ENCODE measurements at places on chromosomes 12 and 14.

DNA sequence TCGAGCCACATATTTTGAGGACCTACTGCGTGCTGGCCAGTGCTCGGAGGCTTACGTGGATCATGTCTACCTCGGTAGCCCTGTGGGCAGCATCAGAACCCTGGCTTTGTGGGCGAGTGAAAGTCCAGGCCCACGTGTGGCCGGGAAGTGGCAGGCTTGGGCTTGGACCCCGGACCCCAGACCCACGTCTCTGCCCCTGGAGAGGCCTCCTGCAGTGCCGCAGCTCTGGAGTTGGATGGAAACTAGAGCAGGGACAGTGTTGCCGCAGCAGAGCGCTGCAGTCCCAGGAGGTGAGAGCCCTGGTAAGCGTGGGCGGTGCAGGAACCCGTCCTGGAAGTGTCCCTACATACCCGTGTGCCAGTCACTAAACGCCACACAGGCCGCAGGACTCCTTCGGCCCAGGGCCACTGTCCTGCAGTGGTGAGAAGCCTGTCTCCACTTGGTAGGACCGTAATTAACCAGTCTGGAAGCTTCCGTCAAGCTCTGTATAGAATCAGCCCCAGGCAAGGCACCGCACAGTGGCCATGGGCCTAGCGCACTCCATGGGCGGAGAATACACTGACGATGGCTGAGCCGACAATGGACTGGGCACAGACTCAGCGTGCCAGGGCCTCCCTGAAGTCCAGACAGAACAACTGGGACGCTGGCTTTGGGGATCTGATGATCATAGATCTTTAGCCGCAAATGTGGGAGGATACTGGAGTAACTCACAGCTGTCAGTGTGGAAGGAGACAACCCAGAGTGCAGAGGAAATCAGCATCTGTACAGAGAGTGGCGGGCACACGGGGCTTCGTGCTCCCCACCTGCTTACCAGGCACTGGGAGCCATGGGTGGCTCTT lies 219.5 kb downstream of the KIF26A start:
- DNase-seq: no peak

DNA sequence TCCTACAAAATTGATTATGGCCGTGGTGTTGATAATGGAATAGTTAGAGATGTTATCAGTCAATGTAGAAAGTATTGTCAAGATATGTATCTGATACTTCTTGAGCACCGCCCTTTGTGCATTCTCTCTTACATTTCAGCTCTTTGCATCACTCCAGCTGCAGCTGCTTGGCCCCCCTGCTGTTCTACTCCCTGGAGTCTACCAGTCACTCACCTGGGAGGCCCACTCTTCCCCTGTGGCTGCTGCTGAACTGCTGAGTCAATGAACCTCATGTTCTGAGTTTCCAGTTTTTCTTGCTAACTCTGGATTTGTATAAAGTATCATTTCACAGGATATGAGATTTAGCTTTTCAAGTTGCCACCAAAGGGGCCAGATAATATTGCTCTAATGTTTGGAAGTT lies 312.8 kb upstream of the SLC16A7 start:
- DNase-seq: no peak

GRCh38 chr12:116703214-116703795 lies 34.6 kb downstream of the SPRING1 start:
- peak; percentile 47 for DNase-seq

DNA sequence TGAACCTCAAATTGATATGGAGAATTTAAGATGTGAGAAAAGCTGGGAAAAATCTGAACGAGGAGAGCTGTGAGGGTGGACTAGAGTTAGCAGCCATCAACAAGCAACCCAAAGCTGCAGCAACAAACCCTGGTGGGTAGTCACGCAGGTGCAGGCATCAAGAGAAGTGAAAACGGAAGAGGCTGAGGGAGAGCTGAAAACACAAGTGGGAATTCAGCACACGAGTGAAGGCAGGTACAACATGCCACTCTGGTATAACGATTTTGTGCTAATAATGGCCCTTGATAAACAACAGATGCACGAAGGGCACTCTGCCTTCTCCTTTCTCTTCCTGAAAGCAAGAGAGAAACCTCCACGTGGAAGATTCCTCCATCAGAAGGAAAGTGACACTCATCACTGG lies 11.5 kb downstream of the TCL1B start:
- DNase-seq: no peak

- no peak for DNase-seq
These were observed 8.3 kb upstream of the MYL2 start for GRCh38 chr12:110928700-110929099.

GRCh38 chr14:45149602-45150001 lies 13.9 kb downstream of the FANCM start:
- DNase-seq: no peak

- DNase-seq: no peak
These were observed 15.5 kb upstream of the FKBP4 start for GRCh38 chr12:2779281-2779680.

- no peak for DNase-seq
These were observed 452.4 kb upstream of the LRFN5 start for GRCh38 chr14:41154143-41154807.
